Pancreas (tissue), 10 donors: ENCODE measurements at places on chromosomes 5 and 9.

- DNase-seq: no peak
Measured at GRCh38 chr5:14732991-14733390, 68.5 kb downstream of the OTULIN start.

DNA sequence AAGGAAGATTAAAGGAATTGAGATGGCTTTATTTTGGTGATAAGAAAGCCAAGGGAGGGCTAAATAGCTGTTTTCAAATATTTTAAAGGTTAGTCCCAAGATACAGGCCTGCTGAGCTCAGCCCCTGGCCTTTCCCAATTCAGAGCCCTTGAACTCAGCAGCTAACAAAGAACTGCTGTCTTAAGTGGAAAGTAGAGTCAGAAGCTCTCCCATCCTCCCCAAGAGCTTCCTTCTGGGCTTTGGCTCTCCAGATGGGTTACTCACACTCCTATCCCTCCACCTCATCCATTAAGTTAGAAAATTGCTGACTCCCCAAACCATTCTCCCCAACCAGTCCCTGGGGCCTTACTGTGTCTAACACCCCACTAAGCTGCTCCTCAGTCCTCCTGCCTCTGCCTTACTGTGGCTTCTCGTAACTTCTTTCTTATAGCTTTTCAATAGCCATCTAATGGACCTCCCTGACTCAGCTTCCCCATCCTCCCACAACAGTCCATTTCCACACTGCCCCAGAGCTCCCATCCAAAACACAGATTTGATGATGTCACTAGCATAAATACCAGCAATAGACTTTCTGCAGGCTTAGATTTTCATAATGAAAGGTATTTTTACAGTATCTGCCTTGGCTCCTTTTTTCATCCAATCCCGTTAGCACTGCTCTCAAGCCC, 239.1 kb downstream of the ENC1 start:
- DNase-seq: no peak

DNA sequence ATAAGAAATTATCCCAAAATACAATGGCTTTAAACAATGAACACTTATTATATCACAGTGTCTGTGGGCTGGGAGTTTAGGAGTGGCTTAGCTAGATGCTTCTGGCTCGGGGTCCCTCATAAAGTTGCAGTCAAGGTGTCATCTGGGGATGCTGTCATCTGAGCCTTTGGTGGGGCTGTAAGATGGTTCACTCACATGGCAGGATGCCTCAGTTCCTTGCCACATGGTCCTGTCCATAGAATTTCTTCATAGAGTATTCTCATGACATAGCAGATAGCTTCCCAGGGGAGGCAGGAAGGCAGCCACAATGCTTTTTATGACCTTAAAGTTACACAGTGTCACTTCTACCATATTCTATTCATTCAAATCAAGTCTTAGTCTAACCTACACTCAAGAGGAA, 51.2 kb upstream of the HMHB1 start:
- no peak for DNase-seq

- DNase-seq: no peak
Measured at GRCh38 chr5:149731332-149731616, 1.2 kb downstream of the PPARGC1B start.

- no peak for DNase-seq
Measured at GRCh38 chr5:52774005-52774410, 13.7 kb upstream of the ITGA1 start.

DNA sequence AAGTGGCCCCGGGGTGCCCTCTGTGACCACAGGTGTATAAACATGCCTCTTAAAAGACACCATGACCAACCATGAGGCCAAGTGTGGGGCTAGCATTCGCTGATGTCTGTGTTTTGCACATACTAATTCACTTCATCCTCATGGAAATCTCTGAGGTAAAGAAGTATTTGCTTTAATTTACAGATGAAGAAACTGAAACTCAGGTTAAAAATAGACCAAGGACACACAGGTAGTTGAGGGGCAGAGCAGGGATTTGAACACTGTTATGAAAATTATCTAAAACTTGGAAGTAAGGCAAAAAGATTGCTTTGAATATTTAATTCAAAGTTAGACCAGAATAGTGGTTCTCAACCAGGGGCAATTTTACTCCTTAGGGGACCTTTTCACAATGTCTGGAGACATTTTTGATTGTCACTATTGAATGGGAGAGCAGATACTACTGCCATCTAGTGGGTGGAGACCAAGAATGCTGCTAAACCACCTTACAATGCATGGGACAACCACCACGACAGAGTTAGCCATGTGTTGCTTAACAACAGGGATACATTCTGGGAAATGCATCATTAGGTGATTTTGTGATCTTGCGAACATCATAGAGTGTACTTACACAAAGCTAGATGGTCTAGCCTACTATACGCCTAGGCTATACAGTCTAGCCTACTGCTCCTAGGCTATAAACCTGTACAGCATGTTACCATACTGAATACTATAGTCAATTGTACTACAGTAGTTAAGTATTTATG, 8.0 kb upstream of the FXN start:
- no peak for DNase-seq

DNA sequence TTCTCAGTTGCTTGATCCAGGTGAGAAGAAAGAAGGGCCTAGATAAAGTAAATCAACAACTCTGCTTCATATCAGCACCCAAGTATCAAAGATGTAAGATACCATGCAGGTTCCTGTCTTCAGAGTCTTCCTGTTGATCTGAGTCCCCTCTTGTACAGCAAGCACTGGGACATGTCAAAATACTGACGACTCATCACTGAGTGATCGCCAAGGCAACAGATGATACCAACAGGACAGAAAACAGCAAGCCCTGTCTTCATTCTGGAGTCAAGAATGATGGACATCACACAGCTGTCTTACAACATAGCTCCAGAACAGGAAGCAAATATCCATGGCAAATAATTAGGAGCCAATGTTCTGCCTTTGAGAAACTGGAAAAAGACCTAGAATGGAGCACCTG, 83.7 kb downstream of the TARS1 start:
- no peak for DNase-seq

DNA sequence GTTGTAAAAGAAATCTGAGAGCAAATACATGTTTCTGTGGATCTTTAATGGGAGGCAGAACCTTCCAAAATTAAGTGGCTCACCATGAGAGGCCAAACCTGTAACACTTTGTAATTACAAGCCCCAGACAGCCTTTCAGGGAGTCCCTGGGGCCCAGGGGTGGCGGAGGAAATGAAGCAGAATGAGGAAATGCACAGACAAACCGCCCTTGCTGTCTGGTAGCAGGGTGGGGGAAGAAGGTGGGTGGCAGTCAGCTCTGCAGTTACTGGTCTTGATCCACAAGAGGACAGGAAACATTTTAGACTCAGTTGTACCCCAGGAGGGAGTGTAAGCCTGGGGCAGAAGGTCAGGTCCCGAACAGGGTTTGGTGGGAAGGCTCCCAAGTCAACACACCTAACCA, 6.5 kb downstream of the ARL14EPL start:
- no peak for DNase-seq

GRCh38 chr9:127968042-127968441, 12.7 kb downstream of the EEIG1 start:
- peak; percentile 65 for DNase-seq

GRCh38 chr5:163496286-163496685, 9.1 kb upstream of the MAT2B start:
- no peak for DNase-seq

GRCh38 chr5:21709770-21710169, 1143.4 kb downstream of the CDH12 start:
- DNase-seq: no peak

DNA sequence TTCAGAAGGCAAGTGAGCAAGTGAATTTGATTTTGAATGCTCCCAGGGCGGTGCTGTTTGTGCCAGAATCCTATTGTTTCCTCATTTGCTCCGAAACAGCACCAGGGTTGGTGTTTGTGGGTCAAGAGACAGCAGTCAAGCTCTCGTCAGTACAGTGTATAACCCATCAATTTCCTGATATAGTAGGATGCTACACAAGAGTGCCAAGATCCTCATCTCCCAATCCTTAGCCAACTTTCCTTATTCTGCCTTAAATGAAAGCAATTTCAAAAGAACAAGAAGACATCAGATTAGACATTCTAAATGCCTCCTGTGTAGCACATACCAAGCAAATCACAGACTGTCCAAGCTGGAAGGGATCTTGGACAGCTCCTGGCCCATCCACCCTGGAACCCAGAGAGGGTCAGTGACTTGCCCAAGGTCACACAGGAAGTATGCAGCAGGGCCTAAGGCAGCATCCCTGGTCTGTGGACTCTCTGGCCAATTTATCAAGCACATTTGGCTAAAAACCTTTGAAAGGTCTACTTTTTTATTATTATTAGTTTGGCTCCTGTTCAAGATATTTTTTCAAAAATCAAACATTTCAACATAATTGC, 4.5 kb downstream of the WHRN start:
- DNase-seq: no peak

DNA sequence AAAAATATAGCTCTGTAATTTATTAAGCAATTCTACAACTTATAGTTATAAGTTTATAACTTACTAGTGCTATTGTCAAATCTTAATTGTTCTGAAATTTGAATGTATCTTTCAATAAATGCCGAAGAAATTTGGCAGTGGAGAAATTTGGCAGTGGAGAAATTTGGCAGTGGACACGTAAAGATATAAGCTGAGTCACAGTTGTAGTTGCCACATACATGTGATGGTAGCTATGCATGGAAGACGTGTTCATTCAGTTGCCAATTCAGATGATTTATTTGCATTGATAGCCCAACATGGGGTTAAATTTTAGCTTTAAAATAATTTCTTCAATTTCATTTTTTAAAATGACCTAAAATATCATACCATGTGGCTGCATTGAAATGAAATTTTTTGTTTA, 127.8 kb upstream of the NR4A3 start:
- no peak for DNase-seq

DNA sequence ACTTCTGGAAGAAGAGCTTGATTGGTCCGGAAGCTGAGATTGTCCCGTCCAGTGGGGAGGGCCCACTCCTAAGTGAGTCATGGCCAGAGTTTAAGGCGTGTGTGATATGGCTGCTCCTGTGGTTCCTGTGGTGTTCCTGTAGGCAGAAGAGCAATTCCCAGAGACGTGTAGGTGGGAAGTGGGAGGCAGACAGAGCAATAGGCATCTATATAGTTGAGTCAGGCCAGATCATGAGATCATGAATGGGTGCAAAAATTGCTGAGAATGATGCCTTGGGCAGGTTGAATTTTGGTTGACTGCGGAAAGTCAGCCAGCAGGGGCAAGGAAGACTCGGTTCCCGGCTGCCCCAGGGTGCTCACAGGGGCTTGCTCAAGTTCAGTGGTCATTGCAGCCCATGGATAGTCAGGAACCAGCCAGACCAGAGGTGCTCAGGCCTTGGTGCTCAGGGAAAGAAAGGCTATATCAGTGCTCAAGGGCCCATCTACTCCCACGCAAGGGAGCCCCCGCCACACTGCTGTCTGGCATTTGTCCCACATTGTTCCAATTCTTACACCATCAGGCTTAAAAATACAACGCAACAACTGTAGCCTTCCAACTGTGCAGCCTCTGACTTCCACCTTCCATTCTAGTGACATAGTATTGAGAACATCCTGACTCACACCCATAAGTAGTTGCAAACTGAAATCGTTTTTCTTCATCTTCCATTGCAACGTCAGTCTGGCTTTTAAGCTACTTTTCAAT, 21.0 kb upstream of the GSN start:
- DNase-seq: no peak

DNA sequence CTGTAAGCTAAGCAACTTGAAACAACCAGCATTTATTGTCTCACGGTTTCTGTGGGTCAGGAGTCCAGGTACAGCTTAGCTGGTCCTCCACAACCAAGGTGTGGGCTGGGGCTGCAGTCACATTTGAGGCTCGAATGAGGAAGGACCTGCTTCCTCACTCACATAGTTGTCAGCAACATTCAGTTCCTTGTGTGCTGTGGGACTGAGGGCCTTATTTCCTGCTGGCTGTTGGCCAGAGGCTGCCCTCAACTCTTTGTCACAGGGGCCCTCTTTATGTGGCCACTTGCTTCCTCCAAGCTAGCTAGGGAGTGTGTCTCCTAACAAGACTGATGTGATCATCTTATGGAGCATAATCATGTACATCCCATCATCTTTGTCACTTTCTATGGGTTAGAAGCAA, 29.2 kb upstream of the SEMA4D start:
- DNase-seq: no peak

DNA sequence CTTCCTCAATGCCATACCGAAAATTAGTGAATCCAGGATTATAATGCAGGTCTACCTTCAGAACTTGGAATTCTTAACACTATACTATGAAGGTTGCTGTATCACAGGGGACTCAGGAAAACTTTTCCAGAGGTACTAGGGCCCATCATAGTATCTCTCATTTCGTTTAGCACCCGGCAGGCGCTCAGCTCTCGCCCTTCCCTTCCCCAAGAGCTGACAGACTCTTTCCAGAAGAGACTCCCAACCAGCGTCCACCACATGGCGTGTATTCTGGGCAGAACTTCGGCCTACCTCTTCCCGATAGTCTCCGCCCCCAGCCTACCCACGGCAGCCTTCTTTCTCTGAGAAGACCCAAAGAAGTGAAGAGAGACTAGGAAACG, 271 bp downstream of the NOL8 start:
- DNase-seq: no peak

DNA sequence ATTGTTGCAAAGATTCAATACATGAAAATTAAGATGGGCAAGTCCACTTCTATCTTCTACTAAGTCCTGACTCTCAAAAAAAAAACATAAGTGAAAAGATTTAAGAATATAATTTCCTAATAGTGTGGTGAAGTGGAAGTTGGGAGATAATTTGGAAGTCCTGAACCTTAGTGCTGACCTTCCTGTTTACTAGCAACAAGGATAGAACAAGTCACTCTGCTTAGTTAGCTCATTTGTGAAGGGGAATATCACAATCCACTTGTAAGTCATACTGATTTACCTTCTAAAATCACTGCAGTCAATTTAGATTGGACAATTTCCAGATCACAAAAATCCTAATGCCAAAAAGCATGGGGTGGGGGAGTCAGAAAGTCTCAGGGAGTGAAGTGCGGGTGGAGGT, 43.4 kb upstream of the PCSK5 start:
- DNase-seq: no peak

GRCh38 chr5:114237766-114238165, 124.1 kb upstream of the KCNN2 start:
- DNase-seq: no peak

GRCh38 chr9:100196828-100197227, 97.8 kb downstream of the INVS start:
- no peak for DNase-seq

GRCh38 chr9:136784997-136785361, 6.2 kb upstream of the TMEM141 start:
- DNase-seq: no peak

GRCh38 chr9:34443976-34444375, 14.4 kb downstream of the FAM219A start:
- DNase-seq: no peak

- no peak for DNase-seq
Measured at GRCh38 chr5:80957031-80957761, 3.0 kb upstream of the RASGRF2 start.

GRCh38 chr5:38872826-38873225, 27.0 kb downstream of the OSMR start:
- DNase-seq: no peak

GRCh38 chr5:116772806-116773205, 198.2 kb upstream of the SEMA6A start:
- no peak for DNase-seq

- DNase-seq: no peak
Measured at GRCh38 chr5:174816858-174817257, 92.5 kb downstream of the MSX2 start.

- no peak for DNase-seq
Measured at GRCh38 chr5:103117471-103117991, 2.4 kb downstream of the GIN1 start.

- no peak for DNase-seq
Measured at GRCh38 chr5:159459951-159460538, 129.8 kb upstream of the IL12B start.

GRCh38 chr5:142357469-142358090, 32.8 kb upstream of the SPRY4 start:
- peak; percentile 20 for DNase-seq
